ENCODE measurements at places on chromosomes 13 and 19.

- no peak for DNase-seq
Measured at GRCh38 chr19:52492201-52492993, 35.1 kb upstream of the ZNF808 start.

DNA sequence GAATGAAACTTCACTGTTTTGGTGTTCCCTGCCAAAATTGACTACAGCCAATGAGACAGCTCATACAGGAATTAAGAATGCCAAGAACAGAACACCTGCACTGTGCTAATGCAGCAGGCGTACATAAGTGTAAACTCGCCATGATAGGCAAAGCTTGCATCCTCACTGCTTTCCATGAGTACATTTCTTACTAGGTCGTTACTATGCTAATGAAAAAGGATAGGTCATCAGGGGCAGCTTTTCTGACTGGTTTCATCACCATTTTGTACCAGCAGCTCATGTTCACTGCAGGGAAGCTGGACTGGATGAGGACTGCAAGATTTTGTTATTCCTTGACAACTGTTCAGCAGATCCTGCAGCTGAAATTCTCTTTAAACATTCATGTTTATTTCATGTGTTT is 1383.8 kb downstream of the EFNB2 start:
- no peak for DNase-seq

DNA sequence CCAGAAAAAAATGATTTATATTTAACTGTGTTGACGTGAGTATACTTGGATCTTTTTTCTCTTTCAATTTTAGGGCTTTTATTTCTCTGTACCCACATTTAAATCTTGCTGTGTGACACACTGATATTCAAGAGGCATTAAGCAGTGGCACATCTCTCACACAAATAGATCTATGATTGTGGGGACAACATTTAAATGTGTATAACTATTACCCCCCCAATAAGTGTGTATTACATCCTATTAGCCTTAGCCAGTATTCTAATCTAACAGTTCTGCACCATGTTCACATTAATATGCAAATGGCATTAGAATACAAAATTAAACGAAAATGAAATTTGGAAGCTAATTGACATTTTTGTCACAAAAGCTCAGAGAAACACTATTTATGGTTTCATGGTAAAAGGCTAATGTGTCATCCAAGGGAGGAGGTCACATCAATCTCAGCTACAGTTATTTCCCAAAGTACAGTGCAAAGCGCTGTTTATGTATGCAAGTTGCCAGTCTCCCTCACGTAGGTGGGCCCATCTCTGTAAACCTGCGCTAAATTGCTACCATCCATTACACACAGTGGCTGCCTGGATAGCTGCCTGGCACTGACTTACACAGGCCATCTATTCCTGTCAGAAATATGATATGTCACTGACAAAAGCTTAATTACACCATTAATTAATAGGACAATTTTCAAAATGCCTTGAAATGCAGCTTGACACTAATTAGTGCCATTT is 984.7 kb upstream of the PCDH9 start:
- DNase-seq, result no peak

GRCh38 chr13:36912973-36913372 is 7.1 kb downstream of the SMAD9 start:
- no peak for DNase-seq
